ENCODE measurements at places on chromosomes 13 and 19.

- H3K27me3 ChIP-seq: no peaks in the 10 kb centered on the region
- H3K4me1 ChIP-seq: peaks cover 13% of the 10 kb centered on the region
- DNase-seq: no peak
- H3K27ac ChIP-seq: no peak overlapping the region
Observed at GRCh38 chr19:18174983-18175382, 1.4 kb downstream of the IFI30 start.

- H3K27me3 ChIP-seq: no peaks in the 10 kb centered on the region
- H3K36me3 ChIP-seq: no peaks in the 10 kb centered on the region
- H3K4me1 ChIP-seq: no peaks in the 10 kb centered on the region
- no peak for DNase-seq
- no peak overlapping the region for H3K27ac ChIP-seq
- no peak overlapping the region for H3K4me3 ChIP-seq
Observed at GRCh38 chr13:74557870-74558269, 423.7 kb upstream of the KLF12 start.

DNA sequence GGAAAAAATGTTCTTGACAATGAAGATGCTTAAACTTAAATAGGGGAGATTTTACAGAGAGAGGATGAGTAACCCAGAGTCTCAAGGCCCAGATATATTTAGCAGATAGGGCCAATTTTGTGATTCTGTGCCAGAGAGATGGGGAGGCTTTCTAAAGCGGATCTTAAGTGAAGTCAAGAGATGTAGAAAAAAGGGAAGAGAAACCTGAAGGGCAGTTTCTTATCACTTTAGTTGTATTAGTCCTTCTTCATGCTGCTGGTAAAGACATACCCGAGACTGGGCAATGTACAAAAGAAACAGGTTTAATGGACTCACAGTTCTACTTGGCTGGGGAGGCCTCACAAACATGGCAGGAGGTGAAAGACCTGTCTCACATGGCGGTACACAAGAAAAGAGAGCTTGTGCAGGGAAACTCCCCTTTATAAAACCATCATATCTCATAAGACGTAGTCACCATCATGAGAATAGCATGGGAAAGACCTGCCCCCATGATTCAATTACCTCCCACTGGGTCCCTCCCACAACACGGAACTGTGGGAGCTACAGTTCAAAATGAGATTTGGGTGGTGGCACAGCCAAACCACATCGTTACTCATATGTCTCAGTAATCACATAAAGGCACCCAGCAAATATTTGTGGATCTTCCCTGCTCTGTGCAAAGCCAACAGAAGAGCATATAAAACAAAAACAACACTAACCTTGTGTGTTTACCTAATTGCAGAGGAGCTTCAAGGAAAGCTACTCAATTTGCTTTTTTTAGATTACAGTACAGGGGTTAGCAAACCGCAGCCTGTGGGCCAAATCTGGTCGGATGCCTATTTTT lies 102.6 kb upstream of the MYCBP2 start:
- no peaks in the 10 kb centered on the region for H3K27me3 ChIP-seq
- no peaks in the 10 kb centered on the region for H3K4me1 ChIP-seq
- H3K27ac ChIP-seq: no peak overlapping the region
- H3K4me3 ChIP-seq: no peak overlapping the region
- no peak for DNase-seq

DNA sequence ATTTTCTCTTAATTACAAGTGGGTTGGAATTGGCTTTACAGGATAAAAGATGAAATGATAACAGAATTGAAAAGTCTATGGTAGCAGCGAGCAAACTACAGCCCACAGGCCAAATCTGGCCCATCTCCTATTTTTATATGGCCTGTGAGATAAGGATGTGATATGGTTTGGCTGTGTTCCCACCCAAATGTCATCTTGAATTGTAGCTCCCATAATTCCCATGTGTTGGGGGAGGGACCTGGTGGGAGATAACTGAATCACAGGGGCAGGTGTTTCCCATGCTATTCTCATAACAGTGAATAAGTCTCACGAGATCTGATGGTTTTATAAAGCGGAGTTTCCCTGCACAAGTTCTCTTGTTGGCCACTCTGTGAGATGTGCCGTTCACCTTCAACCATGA lies 19.0 kb downstream of the CRYL1 start:
- H3K36me3 ChIP-seq: no peaks in the 10 kb centered on the region
- H3K4me1 ChIP-seq: no peaks in the 10 kb centered on the region
- no peak for DNase-seq
- H3K27me3 ChIP-seq: no peaks in the 10 kb centered on the region
- no peak overlapping the region for H3K4me3 ChIP-seq
- H3K27ac ChIP-seq: no peak overlapping the region

- no peaks in the 10 kb centered on the region for H3K36me3 ChIP-seq
- H3K27me3 ChIP-seq: no peaks in the 10 kb centered on the region
- no peak overlapping the region for H3K4me3 ChIP-seq
- no peak for DNase-seq
- no peaks in the 10 kb centered on the region for H3K4me1 ChIP-seq
Observed at GRCh38 chr13:75946536-75947284, 310.6 kb downstream of the LMO7 start.

- H3K27ac ChIP-seq: no peak overlapping the region
- peaks cover 9% of the 10 kb centered on the region for H3K4me1 ChIP-seq
- no peaks in the 10 kb centered on the region for H3K36me3 ChIP-seq
- DNase-seq: no peak
- no peaks in the 10 kb centered on the region for H3K27me3 ChIP-seq
Observed at GRCh38 chr19:45472563-45473366, 5.0 kb downstream of the FOSB start.

GRCh38 chr13:110108348-110109139 lies 198.4 kb downstream of the COL4A1 start:
- H3K36me3 ChIP-seq: no peaks in the 10 kb centered on the region
- peak; percentile 66 for DNase-seq
- no peak overlapping the region for H3K4me3 ChIP-seq
- H3K4me1 ChIP-seq: no peaks in the 10 kb centered on the region

GRCh38 chr13:113809934-113810333 lies 50.9 kb downstream of the TMEM255B start:
- no peak overlapping the region for H3K27ac ChIP-seq
- H3K27me3 ChIP-seq: no peaks in the 10 kb centered on the region
- no peak overlapping the region for H3K4me3 ChIP-seq

DNA sequence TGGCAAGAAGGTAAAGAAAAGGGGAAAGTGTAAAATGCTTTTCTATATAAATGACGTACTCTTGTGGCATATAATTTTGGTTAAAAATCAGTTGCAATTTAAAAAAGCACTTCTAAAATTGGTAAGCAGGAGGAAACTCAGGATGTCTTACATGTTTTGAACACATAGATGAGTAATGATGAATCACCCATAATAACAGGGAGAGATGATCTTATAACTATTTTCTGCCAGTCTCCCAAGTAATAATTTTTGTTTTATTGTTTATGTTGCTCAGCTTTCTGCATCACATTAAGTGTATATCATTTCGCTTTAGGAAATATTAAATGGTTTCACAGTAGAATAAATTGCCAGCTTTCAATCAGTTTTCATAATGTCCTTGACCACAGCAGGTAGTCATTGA lies 1430.7 kb upstream of the PCDH20 start:
- no peak overlapping the region for H3K27ac ChIP-seq
- no peak for DNase-seq
- H3K4me3 ChIP-seq: no peak overlapping the region
- H3K4me1 ChIP-seq: no peaks in the 10 kb centered on the region
- no peaks in the 10 kb centered on the region for H3K27me3 ChIP-seq

- no peaks in the 10 kb centered on the region for H3K36me3 ChIP-seq
- DNase-seq: no peak
- no peaks in the 10 kb centered on the region for H3K27me3 ChIP-seq
- no peak overlapping the region for H3K4me3 ChIP-seq
- no peak overlapping the region for H3K27ac ChIP-seq
Observed at GRCh38 chr13:59480396-59481259, 683.1 kb downstream of the DIAPH3 start.

- peak within 1 kb of the TSS; percentile 60 for H3K4me3 ChIP-seq
- H3K4me1 ChIP-seq: peaks cover 13% of the 10 kb centered on the region
- H3K27ac ChIP-seq: peak within 1 kb of the TSS; percentile 92
- H3K27me3 ChIP-seq: no peaks in the 10 kb centered on the region
- no peaks in the 10 kb centered on the region for H3K36me3 ChIP-seq
Observed at GRCh38 chr19:40601134-40601974, at the start of gene LTBP4. Gene LTBP4 (plus strand): TSS chr19:40601369. CDS start chr19:40601388, 19 bp downstream.

DNA sequence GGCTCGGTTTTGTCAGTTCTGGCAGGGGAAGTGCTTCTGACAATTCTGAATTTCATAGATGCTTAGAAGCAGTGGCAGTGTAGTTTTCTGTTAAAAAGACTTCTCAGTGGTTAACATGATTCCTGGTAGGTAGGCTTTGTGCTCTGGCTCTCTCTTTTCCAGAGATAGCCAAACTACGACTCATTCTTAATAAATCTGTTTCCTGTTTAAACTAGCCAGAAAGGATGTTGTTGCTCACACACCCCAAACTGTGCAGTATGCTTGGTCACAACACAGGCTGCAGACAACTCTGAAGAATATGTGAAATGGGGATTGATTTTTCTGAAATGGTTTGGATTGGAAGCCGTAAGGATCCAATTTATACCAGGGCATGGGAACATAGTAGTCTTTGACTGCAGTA lies 711.5 kb downstream of the PCDH17 start:
- H3K27me3 ChIP-seq: no peaks in the 10 kb centered on the region
- DNase-seq: no peak
- no peak overlapping the region for H3K4me3 ChIP-seq

GRCh38 chr13:113972451-113973217 lies 1.2 kb downstream of the C13orf46 start:
- H3K36me3 ChIP-seq: no peaks in the 10 kb centered on the region
- H3K4me3 ChIP-seq: no peak overlapping the region
- H3K4me1 ChIP-seq: peaks cover 1% of the 10 kb centered on the region
- H3K27me3 ChIP-seq: no peaks in the 10 kb centered on the region
- no peak for DNase-seq

DNA sequence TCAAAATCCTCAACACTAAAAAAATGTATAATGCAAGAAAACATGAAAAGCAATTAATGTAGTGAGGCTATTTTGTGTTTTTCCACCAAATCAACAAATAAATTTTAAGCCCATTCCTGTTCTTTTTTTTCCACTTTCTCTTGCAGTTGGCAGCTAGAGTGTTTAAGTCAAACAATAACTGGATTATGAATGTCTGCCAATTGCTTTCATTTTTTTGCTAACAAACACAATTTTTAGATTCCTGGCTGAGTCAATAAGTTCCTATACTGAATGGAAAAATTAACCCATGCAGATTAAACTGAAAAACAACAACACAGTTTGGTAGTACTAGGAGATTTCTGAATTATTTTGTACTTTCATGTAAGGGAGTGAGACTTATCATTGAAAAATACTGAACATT lies 232.4 kb downstream of the SLITRK5 start:
- no peaks in the 10 kb centered on the region for H3K27me3 ChIP-seq
- no peaks in the 10 kb centered on the region for H3K4me1 ChIP-seq
- no peak for DNase-seq
- no peaks in the 10 kb centered on the region for H3K36me3 ChIP-seq
- H3K4me3 ChIP-seq: no peak overlapping the region

GRCh38 chr19:6464070-6464873 lies at the start of gene CRB3:
Gene CRB3 (plus strand): TSS chr19:6464271. CDS start chr19:6464702, 431 bp downstream.
- DNase-seq: no peak
- no peak within 1 kb of the TSS for H3K27ac ChIP-seq
- H3K4me1 ChIP-seq: peaks cover 1% of the 10 kb centered on the region
- peak within 1 kb of the TSS; percentile 31 for H3K4me3 ChIP-seq
- H3K36me3 ChIP-seq: no peaks in the 10 kb centered on the region

- H3K36me3 ChIP-seq: no peaks in the 10 kb centered on the region
- no peaks in the 10 kb centered on the region for H3K4me1 ChIP-seq
- no peak overlapping the region for H3K27ac ChIP-seq
- no peak overlapping the region for H3K4me3 ChIP-seq
- no peaks in the 10 kb centered on the region for H3K27me3 ChIP-seq
Observed at GRCh38 chr13:99159331-99160061, 41.2 kb upstream of the UBAC2 start.

DNA sequence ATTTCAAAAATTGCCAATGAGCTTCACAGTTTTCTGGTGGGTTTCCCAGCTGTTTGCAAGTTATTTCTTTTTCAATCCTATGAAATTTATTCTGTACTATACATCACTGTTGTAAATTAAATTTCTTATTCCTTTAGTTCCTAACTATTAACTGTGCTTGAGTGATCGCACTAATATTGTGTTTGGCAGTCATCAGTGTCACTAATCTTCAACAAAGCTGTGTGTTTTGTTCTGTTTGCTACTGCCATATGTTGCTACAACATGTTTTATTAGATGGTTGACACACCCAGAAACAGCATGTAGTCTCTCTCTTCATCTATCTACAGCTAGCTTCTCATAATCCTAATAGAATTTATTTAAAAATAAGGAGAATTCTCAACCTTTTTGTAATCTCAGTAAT lies 453.6 kb upstream of the PRR20A start:
- no peak overlapping the region for H3K27ac ChIP-seq
- DNase-seq: no peak
- H3K4me3 ChIP-seq: no peak overlapping the region
- no peaks in the 10 kb centered on the region for H3K36me3 ChIP-seq
- no peaks in the 10 kb centered on the region for H3K4me1 ChIP-seq

- no peaks in the 10 kb centered on the region for H3K27me3 ChIP-seq
- no peaks in the 10 kb centered on the region for H3K36me3 ChIP-seq
- peaks cover 5% of the 10 kb centered on the region for H3K4me1 ChIP-seq
Observed at GRCh38 chr19:12295191-12295590, 508 bp upstream of the ZNF44 start.

DNA sequence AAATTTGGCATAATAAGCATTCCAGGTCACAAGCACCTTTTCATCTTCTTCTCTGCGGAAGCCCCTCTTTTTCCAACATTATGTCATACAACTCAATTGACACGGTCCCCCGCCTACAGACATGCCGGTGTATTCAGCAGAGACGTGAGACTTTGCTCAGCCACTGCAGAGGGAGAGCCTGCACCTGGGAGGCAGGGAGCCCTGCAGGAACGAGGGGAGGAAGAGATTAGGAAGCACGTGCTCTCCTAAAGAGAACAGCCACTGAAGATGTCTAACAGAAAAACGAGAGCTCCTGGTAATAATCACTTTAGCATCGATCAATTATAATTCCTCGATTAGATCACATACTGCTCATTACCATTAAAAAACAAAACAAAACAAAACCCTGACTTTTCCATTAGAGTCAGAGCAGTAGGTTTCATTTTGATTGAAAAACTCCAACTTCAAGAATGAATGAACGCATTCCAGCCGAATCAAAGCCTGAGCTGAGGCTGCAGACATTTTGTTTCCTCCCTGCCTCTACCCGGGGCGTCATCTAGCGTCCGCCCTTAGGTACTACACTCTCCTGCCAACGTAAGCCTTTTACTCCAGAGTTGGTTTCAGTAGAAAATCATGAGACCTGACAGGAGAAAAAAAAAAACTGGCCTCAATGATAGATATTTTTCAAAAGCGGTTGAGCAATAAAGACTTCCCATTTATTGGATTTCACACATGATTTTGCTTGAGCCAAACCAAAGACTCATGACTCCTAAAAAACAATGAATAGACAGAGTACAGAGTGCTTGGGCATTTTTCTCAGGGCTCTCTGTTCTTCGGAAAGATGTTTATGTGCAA lies 194.5 kb downstream of the KATNAL1 start:
- no peak overlapping the region for H3K27ac ChIP-seq
- no peaks in the 10 kb centered on the region for H3K36me3 ChIP-seq
- peaks cover 2% of the 10 kb centered on the region for H3K4me1 ChIP-seq
- no peaks in the 10 kb centered on the region for H3K27me3 ChIP-seq
- H3K4me3 ChIP-seq: no peak overlapping the region

GRCh38 chr19:31419871-31420445 lies 70.7 kb upstream of the TSHZ3 start:
- H3K27me3 ChIP-seq: no peaks in the 10 kb centered on the region
- no peak for DNase-seq
- H3K4me1 ChIP-seq: peaks cover 1% of the 10 kb centered on the region
- H3K27ac ChIP-seq: no peak overlapping the region
- no peaks in the 10 kb centered on the region for H3K36me3 ChIP-seq
- no peak overlapping the region for H3K4me3 ChIP-seq

- no peak overlapping the region for H3K4me3 ChIP-seq
- H3K27ac ChIP-seq: no peak overlapping the region
- H3K36me3 ChIP-seq: no peaks in the 10 kb centered on the region
Observed at GRCh38 chr13:96958286-96958891, 35.9 kb downstream of the OXGR1 start.
